Liver (tissue), 10 donors: ENCODE measurements at places on chromosomes 7 and 10. TPM values are rescaled to one million over a fixed set of nuclear protein-coding genes. Genes with fewer than 3 reads are reported as not detected.

Gene PPP1R17
- not detected for polyA plus RNA-seq

Gene ZRANB1
- 6.2 TPM for polyA plus RNA-seq

DNA sequence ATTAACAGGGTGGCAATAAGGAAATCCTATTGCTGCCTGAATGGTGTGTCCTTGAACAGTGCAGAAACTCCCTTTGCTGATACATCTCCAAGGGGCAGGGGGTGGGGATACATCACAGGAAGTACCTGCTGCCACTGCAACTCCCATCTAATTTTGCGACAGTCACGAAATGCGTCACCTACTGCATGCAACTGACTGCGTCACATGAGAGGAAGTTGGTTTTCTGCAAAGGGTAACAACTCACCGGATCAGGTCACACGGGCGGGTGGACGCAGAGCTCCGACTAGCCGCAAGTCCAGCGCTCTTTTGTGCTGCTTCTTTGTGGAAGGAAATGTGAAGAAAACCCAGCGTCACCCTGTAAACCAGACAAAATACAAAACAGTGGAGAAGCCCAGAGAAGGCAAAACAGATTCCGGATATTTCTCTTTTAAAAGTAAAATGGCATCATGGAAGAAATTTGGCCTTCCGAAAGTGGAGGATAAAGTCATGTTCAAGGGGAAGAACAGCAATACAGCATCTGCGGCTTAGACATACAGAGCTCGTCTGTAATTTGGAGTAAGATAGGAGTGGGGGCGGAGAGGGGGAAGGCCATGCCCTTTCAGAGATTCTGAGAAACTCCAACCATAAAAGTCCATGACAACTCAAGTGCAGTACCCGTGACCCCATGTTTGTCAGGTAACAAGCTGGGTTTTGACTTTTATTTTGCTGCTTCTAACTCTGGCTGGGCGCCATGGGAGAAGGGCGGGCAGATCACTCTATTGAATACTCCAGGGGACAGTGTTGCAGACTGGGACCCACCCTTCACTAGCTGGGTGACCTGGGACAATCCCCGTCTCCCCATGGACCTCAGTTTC lies 32.3 kb upstream of the PLEKHS1 start:
- no peak for DNase-seq

GRCh38 chr7:128447941-128448564 lies 7.6 kb upstream of the HILPDA start:
- no peak for DNase-seq

DNA sequence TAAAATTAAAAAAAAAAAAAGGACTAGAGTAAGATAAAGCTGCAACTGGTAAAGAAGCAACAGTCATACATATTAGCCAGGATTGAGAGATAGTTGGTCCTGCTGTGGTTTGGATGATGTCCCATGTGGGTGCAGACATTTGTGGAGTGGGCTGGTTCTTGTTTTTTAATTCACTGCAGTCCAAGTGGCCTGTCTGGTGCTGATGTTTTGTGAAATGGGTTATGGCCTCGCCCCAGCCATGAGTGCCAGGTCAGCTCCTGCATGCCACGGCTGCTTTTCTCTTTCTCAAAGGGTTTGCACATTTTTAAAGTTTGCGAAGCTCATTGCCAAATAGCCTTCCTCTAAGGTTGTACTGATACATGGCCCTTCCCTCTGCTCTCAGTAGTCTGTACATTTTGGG lies 14.1 kb upstream of the BTBD16 start:
- DNase-seq = no peak

- DNase-seq = no peak
These were observed 68.8 kb downstream of the CSTF2T start for GRCh38 chr10:51630640-51631005.

DNA sequence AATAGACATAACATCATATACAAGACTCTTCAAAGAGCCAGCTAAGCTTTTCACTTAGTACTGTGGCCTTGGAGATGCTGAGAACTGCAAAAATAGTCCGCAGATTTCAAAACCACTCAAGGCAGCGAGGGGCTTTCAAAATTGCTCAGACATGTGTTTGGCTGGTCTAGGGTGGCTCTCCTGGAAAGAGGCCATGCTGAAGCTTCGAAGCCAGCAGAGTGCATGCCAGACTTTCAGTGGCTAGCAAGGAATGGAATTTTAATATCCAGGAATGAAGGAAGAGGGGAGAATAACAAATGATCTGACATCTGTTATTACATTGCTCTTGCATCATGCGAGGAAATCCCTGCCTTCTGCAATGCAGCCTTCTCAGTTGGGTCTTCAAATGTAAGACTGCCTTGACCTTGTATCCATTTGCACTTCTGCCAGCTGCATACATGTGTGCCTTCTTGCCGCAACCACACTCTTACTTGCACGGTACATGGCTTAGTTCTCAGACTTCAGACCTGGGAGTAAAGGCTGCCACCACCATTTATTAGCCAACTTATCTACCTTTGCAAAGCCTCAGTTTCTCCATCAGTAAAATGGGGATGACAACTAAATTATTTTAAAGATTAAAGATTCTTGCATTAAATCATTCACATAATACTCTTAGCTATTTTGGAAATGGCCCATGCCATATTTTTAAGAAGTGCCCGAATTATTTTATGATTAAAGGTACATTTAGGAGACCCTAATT lies 55.9 kb downstream of the ITIH5 start:
- DNase-seq = no peak

GRCh38 chr7:12711124-12711523 lies 23.7 kb downstream of the ARL4A start:
- no peak for DNase-seq
